Thoracic aorta (tissue), 2 donors: ENCODE measurements at places on chromosomes 7 and 10. TPM values are rescaled to one million over a fixed set of nuclear protein-coding genes. Genes with fewer than 3 reads are reported as not detected.

- no peak for DNase-seq
These were observed 144.9 kb downstream of the HGF start for GRCh38 chr7:81624650-81625631.

- DNase-seq, result no peak
These were observed 62.2 kb downstream of the LANCL2 start for GRCh38 chr7:55427342-55427741.

- DNase-seq, result no peak
These were observed 180.9 kb downstream of the ADAM12 start for GRCh38 chr10:126207313-126207771.

DNA sequence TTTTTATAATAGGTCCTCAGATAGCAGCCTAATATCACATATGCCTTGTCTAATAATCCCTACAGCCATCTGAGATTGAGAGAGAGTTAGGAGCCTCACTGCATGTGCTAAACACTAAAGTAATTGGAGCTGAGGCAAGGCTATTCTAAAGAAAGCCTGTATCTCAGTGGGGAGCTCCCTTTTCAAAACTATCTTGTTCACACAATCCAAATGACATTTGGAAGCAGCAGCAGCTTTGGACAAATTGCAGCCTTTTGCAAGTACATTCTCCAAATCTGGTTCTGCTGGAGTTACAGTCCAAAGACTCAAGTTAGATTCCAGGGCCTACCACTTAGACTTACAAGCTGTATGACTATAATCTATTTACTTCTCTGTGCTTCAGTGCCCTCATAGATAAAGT is 104.5 kb downstream of the MACC1 start:
- no peak for DNase-seq

DNA sequence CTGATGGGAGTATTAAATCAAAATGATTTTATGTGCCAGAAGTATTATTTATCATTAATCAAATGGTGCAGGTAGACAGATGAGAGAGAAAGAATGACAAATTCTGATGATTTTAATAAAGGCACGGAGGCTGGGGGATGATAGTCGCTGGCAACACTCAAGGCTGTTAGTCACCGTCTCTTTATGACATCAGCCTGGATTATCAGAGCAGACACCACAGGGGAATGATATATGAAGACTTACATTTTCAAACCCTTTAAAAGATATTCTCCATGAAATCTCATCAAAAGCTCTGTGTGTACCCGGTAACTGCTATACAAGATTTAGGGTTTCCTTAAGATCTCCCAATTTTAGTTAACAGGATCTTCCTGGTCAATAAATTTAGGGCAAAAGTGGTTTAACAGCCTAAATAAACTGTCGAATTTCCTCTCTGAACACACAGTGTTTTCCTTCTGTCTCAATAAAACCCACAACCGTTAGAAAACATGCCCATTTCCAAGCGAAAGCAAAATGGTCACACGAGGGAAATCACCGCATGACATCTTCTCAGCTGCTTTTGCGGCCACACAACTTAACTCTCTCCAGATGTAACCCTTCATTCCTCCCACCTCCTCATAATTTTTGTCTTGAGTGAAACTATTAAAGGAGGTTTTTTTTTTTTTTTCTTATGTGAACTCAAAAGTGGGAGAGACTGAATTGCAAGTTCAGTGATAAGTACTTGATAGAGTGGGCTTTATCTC is 133.2 kb upstream of the FAM171A1 start:
- DNase-seq, result no peak

- DNase-seq, result no peak
These were observed 25.8 kb downstream of the NHLRC2 start for GRCh38 chr10:113880236-113880635.

Gene MSMB
- not detected for total RNA-seq

- no peak for DNase-seq
These were observed 39.2 kb downstream of the ZNF467 start for GRCh38 chr7:149733924-149734790.

DNA sequence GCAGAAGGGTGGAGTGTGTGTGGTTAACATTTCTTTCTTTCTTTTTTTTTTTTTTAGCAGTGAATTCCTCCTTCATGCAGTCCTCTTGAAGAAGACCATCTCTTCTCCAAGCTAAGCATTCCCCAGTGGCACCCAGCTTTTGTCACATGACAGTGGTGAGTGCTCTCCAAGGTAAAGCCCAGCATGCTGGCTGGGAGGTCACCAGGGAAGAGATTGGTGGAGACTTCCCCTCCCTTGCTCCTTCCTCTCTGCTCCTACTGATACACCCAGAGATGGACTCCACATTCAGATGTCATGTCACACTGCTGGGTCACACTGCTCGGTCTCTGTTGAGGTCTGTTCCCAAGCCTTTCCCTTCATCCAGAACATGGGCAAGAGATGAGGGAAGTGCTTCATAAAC is 55.3 kb downstream of the FRMPD2 start:
- DNase-seq, result no peak

DNA sequence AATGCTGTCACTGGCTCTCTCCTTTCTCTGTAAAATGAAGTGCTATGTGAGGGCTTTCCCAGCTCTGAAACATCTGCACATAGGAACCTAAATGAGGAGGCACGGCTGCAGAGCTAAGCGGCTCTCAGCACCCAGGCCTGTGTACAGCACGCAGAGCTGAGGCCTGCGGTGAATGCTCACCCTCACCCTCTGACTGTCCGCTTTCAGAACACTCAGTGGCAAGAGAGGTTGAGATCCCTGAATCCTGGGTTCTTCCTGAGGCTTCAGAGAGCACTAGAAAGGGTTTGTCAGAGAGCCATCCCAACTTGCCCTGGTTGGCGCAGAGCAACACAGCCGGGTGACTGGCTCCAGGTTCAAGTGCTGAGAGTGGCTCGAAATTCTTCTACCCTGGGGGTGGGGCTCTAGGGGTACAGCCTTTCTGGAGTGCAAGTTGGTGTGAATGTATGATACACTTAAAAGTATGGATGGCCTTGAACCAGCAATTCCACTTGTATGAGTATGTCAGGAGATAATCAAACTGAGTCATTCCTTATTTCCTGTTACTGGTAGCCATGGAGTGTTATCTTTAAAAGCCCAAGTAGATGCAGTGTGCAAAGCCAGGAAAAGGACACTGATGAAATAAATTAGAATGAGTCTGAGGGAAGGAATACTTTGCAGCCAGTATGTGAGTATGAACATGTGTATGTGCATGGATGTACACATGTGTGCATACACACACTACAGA is 1.7 kb upstream of the CCDC201 start:
- no peak for DNase-seq

GRCh38 chr10:116088985-116089384 is 184.0 kb downstream of the GFRA1 start:
- DNase-seq, result no peak

Gene LIPN
- not detected for total RNA-seq

GRCh38 chr10:69885379-69886013 is 83.8 kb downstream of the COL13A1 start:
- no peak for DNase-seq

Gene SFTPA1
- not detected for total RNA-seq

GRCh38 chr7:8109196-8110022 is 140.8 kb downstream of the GLCCI1 start:
- DNase-seq, result no peak
